Uterus (tissue), 4 donors: ENCODE measurements at places on chromosomes 4 and X. TPM values are rescaled to one million over a fixed set of nuclear protein-coding genes. Genes with fewer than 3 reads are reported as not detected.

- no peak overlapping the region for H3K27ac ChIP-seq
- no peaks in the 10 kb centered on the region for H3K27me3 ChIP-seq
- DNase-seq: no peak
- H3K4me3 ChIP-seq: no peak overlapping the region
- H3K4me1 ChIP-seq: no peaks in the 10 kb centered on the region
- no peaks in the 10 kb centered on the region for H3K36me3 ChIP-seq
These were observed 178.3 kb downstream of the SNCA start for GRCh38 chr4:89658701-89659024.

Gene DDX53
- total RNA-seq: not detected

- H3K27ac ChIP-seq: no peak overlapping the region
- H3K4me3 ChIP-seq: no peak overlapping the region
- H3K4me1 ChIP-seq: no peaks in the 10 kb centered on the region
- H3K27me3 ChIP-seq: no peaks in the 10 kb centered on the region
These were observed 203.5 kb upstream of the ITM2A start for GRCh38 chrX:79570524-79571240.

Gene GUCY1A1
- 23.8 TPM for total RNA-seq

- no peaks in the 10 kb centered on the region for H3K27me3 ChIP-seq
- no peaks in the 10 kb centered on the region for H3K36me3 ChIP-seq
- H3K27ac ChIP-seq: no peak overlapping the region
- no peak overlapping the region for H3K4me3 ChIP-seq
- no peak for DNase-seq
These were observed 15.6 kb upstream of the ADH5 start for GRCh38 chr4:99104153-99104552.

Gene HERC5
- 23.7 TPM for total RNA-seq

Gene TCEAL6
- total RNA-seq: 2.1 TPM

- no peaks in the 10 kb centered on the region for H3K27me3 ChIP-seq
- H3K4me1 ChIP-seq: no peaks in the 10 kb centered on the region
- H3K27ac ChIP-seq: no peak overlapping the region
- H3K4me3 ChIP-seq: no peak overlapping the region
- no peak for DNase-seq
These were observed 73.6 kb upstream of the TLL1 start for GRCh38 chr4:165799384-165799815.

GRCh38 chr4:140042634-140043033 is 111.3 kb downstream of the MAML3 start:
- no peaks in the 10 kb centered on the region for H3K36me3 ChIP-seq
- no peak overlapping the region for H3K27ac ChIP-seq
- no peaks in the 10 kb centered on the region for H3K4me1 ChIP-seq
- H3K27me3 ChIP-seq: no peaks in the 10 kb centered on the region
- no peak overlapping the region for H3K4me3 ChIP-seq

DNA sequence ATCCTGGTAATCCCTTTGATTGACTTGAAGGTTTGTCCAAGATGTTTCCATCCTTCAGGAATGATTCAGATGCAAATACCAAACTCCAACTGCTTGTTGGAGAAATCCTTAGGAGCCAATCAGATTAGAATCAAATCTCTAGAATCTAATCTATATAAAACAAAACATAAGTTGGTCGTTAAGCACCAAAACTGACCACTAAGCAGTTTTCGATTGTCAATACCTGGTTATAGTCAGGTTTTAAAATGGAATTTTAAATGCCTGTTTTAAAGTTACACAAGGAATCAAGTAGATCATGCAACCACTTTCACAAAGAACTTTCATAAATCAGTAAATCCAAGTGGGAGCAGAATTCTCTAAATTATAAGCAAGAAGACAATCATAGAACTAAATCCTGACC is 236.1 kb downstream of the PARM1 start:
- H3K4me1 ChIP-seq: no peaks in the 10 kb centered on the region
- H3K27ac ChIP-seq: no peak overlapping the region
- H3K36me3 ChIP-seq: no peaks in the 10 kb centered on the region
- H3K4me3 ChIP-seq: no peak overlapping the region

DNA sequence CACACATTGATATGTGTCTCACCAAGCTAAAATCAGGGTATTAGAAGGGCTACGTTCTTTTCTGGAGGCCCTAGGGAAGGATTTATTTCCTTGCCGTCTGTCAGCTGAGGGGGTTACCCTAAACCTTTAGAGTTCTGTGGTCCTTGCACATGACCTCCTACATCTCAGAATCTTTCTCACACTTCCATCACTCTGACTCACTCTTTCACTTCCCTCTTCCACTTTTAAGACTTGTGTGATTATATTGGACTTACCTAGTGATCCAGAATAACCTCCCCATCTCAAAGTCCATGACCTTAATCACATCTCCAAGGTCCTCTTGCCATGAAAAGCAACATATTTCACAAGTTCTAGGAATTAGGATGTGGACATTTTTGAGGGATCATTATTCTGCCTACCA is 53.6 kb upstream of the FUNDC1 start:
- H3K36me3 ChIP-seq: no peaks in the 10 kb centered on the region
- no peaks in the 10 kb centered on the region for H3K27me3 ChIP-seq
- DNase-seq: no peak
- no peak overlapping the region for H3K4me3 ChIP-seq
